Anterior cingulate cortex (tissue), 58 donors: ENCODE measurements at places on chromosomes 11 and 22.

GRCh38 chr11:3995949-3996554 is 98.5 kb upstream of the RRM1 start:
- DNase-seq: no peak

DNA sequence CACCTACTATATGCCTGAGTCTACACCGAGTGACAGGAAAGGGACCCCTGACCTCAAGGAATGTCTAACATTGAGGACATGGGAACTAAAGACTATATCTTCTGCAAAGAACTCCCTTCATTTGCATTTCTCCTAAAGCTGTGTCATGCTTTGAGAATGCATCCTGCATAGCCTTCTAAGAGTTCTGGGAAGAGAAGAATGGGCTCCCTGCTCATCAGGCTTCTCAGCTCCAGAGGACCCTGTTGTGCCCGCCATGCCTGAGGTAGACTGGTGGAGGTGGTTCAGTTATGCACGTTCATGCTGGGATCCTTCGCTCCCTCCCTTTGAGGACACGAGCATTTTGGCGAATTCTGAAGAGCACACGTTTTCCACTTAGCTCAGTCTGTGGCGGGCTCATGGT is 63.3 kb downstream of the GRIK4 start:
- DNase-seq: no peak

DNA sequence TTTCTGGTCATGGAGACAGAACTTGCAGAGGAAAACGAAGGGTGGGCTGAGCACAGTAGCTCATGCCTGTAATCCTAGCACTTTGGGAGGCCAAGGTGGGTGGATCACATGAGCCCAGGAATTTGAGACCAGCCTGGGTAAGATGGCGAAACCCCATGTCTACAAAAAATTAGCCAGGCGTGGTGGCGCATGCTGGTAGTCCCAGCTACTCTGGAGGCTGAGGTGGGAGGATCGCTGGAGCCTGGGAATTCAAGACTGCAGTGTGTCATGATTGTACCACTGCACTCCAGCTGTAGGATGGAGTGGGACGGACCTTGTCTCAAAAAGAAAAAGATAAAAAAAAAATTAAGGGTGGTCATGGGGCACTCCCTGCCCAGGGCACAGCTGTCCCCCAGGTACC is 5.9 kb downstream of the SERPINH1 start:
- no peak for DNase-seq

GRCh38 chr11:61384271-61385242 is 7.8 kb upstream of the TMEM216 start:
- DNase-seq: no peak

GRCh38 chr11:10667521-10667885 is 26.1 kb downstream of the IRAG1 start:
- DNase-seq: no peak

- no peak for DNase-seq
These were observed 55.1 kb downstream of the CEP164 start for GRCh38 chr11:117382746-117383145.

GRCh38 chr11:11960687-11961086 is 47.7 kb downstream of the DKK3 start:
- DNase-seq: no peak

GRCh38 chr11:116353589-116353988 is 419.2 kb downstream of the BUD13 start:
- DNase-seq: no peak

DNA sequence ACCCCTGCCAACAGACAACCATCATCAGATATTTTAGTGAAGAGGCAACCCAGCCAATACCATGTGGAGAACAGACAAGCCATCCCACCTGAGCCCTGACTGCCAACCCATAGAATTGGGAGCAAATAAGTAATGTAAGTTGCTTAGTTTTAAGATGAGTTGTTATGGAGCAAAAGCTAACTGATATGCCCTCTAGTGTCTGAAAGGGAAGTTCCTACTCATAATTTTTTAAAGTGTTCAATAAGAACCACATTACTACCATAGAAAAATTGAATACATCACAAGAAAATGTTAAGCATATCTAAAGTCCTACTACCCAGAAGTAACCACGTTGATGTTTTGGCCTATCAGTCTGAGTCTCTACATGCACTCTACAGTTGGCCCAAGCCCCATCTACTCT is 50.8 kb upstream of the SLC36A4 start:
- DNase-seq: no peak

DNA sequence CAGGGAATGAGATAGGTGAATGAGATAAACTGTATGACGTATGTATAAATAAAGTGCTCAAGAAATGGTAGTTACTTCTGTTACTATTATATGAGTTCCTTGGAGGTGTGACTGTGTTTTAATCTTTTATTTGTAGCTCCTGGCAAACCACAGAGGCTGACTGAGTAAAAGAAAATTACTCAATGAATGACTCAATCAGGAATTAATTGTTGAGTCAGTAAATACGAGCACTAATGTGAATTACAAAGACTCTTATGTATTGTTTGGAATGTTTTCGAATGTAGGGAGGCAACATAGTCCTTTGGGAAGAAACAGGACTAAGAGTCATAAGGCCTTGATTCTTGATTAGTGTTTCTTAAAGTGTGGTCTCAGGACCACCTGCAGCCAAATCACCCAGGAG is 51.1 kb upstream of the BLID start:
- DNase-seq: no peak

DNA sequence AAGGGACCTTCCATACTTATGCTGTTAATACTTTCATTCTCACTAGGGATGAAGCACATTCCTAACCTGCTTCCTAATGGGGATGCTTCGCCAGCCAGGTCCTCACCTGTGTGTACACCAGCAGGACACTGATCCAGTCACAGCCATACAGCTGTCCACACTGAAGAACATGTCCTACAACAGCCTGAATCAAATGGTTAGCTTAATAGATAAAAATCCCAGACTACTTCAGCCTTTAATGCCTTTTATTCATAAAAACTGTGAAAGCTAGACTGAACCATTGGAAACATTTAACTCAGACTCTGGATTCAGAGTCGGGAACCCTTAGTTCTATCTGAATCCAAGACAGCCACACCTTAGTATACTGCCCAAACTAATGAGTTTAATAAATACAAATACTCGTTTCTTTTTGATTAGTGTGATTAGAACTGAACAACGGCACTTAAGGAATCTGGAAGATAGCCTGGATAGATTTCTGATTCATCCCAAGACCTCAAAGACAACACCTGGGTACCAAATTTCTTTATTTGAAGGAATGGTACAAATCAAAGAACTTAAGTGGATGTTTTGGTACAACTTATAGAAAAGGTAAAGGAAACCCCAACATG is 3.3 kb downstream of the FTH1 start:
- DNase-seq: no peak

DNA sequence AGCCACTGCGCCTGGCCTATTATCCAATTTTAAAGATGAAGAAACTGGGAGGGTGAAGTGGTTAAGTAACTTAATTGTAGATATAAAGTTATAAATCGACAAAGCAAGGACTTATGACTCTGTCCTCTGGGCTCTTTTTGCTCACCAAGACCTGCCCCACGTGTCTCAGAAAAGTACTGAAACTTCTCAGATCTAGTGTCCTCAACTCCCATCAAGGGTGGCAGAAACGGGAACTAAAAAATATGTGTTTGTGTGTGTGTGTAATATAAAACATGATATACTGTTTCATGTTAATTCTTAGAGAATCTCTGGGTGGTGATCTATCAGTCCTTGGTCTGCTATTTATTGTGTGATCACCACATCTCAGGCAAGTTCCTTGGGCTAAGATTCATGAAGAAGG is 104.9 kb downstream of the GAB2 start:
- DNase-seq: no peak

- no peak for DNase-seq
These were observed 7.3 kb downstream of the C11orf97 start for GRCh38 chr11:94519478-94520084.

GRCh38 chr11:110908401-110909105 is 196.3 kb upstream of the ARHGAP20 start:
- DNase-seq: no peak

DNA sequence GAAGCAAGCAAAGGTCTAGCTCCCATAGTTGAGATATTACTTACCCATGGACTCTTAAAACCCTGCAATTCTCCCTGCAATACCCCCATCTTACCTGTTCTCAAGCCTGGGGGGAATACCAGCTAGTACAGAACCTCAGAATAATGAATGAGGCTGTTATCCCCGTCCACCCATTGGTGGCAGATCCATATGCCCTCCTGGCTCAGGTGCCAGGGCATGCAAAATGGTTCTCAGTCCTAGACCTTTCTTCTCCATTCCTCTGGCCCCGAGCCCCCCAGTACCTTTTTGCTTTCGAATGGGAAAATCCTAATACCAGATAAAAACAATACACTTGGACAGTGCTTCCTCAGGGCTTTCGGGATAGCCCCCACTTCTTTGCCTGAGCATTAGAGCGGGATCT is 86.4 kb downstream of the PIWIL4 start:
- DNase-seq: no peak

GRCh38 chr11:47123094-47123493 is 53.6 kb downstream of the ARFGAP2 start:
- DNase-seq: no peak

GRCh38 chr11:118901494-118902335 is 18.0 kb downstream of the CXCR5 start:
- DNase-seq: no peak

GRCh38 chr11:117128289-117128688 is 15.8 kb upstream of the PAFAH1B2 start:
- DNase-seq: no peak

DNA sequence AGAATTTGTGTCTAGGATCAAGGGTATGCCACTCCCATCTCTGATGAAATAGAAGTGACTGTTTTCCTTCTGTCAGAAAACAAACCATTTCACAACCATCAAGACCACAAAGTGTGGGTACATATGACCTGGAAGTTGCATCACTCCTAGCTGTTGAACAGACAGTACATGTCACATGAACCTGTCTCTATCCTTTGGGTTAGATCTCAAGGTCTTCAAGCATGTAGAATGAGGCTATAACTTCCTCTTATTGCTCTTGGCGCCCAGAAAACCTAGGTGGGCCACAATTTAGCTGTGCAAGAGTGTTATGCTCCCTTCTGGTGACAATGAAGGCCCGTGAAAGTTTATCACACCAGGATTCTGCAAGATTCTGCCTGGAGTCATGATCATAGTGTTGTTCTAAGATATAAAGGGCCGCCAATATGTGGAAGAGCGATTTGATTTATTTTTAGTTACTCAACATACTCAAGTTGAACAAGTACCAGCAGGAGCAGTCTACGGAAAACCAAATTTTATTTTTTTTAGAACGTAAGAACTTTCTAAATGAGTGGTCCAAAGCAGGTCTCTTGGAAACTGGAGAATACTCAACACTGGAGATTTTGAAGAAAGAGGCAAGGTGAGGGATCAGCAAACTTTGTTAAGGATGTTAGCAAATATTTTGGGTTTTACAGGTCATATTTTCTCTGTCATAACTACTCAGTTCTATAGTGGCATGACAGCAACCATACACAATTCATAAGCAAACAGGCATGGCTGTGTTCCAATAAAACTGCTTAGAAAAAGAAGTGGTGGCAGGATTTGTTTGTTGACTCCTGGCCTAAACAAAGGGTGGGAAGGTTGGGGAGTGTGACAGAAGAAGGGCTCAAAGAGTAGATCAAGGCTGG is 101.8 kb downstream of the USP35 start:
- DNase-seq: no peak

DNA sequence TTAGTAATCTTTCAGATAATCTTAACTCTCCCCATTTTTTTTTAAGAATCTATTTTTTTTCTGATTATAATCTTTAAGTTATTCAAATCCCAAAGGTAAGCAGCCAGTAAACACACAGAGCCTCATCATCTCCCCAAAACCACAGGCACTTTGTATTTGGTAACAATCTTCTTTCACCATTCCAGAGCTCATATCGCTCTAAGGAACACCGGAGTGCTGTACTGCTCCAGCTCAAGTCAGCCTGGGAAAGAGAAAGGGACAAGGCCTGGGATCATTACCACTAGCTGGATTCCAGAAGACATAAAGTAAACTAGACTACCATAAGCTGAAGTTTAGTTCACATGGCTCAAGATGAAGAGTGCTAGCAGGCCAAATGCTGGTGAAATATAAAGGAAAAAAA is 73.0 kb upstream of the APOA1 start:
- no peak for DNase-seq

- no peak for DNase-seq
These were observed 6.7 kb downstream of the FBXO3 start for GRCh38 chr11:33767624-33768023.

- DNase-seq: no peak
These were observed 3.5 kb downstream of the PPP1CA start for GRCh38 chr11:67397986-67398660.

DNA sequence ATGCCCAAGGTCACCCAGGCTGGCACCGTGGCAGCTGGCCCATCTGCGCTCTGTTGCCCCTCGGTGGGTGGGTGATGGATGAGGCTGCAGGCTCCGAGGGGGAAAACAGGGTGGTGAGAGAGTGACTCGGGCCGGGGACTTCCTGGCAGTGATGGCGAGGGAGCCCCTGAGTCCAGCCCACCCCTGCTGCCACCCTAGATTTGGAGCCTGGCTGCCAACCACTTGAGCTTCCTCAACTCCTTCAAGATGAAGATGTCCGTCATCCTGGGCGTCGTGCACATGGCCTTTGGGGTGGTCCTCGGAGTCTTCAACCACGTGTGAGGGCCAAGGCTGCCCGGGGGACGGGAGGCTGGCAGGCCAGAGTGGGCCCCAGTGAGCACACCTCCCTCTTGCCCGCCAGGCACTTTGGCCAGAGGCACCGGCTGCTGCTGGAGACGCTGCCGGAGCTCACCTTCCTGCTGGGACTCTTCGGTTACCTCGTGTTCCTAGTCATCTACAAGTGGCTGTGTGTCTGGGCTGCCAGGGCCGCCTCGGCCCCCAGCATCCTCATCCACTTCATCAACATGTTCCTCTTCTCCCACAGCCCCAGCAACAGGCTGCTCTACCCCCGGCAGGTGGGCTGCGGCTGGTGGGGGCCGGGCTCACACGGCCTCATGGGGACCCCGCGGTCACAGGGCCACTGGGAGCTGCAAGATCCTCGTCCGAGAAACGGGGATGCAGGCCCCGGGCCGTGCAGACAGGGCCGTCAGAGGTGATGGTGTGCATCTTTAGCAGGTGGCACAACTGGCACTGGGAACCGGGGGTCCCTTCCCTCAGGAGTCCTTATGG is 10.1 kb downstream of the TCIRG1 start:
- DNase-seq: no peak

DNA sequence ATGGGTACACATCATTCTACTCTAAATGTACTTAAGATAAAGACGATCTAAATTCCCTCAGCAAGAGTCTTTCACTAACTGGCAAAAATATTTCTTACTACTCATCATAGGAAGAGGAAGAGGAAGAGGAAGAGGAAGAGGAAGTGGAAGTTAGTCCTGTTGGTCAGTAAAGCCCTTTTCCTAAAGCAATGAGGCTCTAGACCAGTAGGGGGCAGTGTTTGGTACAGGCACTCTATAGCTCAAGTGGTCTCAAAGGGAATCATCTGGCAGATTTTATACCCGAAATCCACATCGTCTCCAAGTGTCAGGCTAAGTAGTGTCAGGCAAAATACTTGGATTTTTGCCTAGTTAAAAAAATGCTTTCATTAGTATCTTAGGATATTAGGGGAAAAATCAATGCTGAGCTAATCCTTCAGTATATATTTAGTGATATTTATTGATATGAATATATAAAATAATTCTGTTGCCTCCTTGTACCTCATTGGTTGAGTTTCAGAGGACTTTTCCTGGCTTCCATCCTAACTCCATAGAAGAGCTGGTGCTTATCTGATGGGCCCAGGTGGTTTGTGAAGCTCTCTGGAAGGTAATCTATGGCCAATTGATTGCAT is 7.7 kb downstream of the BLID start:
- no peak for DNase-seq

- DNase-seq: no peak
These were observed 42.1 kb upstream of the ATXN10 start for GRCh38 chr22:45629469-45630089.

GRCh38 chr11:131099746-131100145 is 183.5 kb upstream of the SNX19 start:
- no peak for DNase-seq
